ENCODE measurements at places on chromosomes 3 and 15. TPM values are rescaled to one million over a fixed set of nuclear protein-coding genes. Genes with fewer than 3 reads are reported as not detected.

The SLC2A2 gene
- 0.13 TPM for total RNA-seq

The TMEM43 gene
- total RNA-seq = 51.2 TPM

- DNase-seq = no peak
These were observed 206.7 kb upstream of the CGNL1 start for GRCh38 chr15:57169643-57170042.

- no peak for DNase-seq
These were observed 94.1 kb upstream of the STRIT1 start for GRCh38 chr3:155387571-155387970.

GRCh38 chr15:39583596-39584265, 2.9 kb downstream of the THBS1 start:
- no peak for DNase-seq

Data from Panc1 (cell line).